ENCODE measurements at places on chromosomes 4 and X. TPM values are rescaled to one million over a fixed set of nuclear protein-coding genes. Genes with fewer than 3 reads are reported as not detected.

The HMGN5 gene
- total RNA-seq: 5.0 TPM

The RHOXF1 gene
- total RNA-seq: 2.6 TPM

GRCh38 chrX:118499295-118499694 is 3.7 kb downstream of the DOCK11 start:
- H3K36me3 ChIP-seq: no peaks in the 10 kb centered on the region
- H3K4me1 ChIP-seq: no peaks in the 10 kb centered on the region
- no peak overlapping the region for H3K27ac ChIP-seq
- no peak overlapping the region for H3K4me3 ChIP-seq

DNA sequence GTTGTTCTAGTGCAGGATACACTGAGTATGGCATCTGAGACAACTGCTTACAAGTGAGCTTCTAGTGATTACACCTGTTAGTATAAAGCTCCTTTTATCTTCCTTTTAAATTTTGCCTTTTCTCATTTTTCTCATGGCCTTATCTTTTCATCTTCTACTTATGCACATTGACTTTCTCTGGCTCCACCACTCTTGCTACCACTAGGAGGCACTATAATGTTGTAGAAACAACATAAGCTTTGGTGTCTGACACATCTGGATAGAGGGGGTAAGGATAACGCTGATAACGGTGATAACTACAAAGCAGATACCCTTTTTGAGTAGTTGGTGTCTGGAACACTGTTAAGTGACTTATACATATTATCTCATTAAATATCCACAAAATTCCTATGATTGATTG is 187.4 kb upstream of the TEX13C start:
- H3K4me3 ChIP-seq: no peak overlapping the region
- H3K36me3 ChIP-seq: no peaks in the 10 kb centered on the region
- no peak for DNase-seq
- H3K27me3 ChIP-seq: no peaks in the 10 kb centered on the region
- no peaks in the 10 kb centered on the region for H3K4me1 ChIP-seq
- H3K27ac ChIP-seq: no peak overlapping the region

DNA sequence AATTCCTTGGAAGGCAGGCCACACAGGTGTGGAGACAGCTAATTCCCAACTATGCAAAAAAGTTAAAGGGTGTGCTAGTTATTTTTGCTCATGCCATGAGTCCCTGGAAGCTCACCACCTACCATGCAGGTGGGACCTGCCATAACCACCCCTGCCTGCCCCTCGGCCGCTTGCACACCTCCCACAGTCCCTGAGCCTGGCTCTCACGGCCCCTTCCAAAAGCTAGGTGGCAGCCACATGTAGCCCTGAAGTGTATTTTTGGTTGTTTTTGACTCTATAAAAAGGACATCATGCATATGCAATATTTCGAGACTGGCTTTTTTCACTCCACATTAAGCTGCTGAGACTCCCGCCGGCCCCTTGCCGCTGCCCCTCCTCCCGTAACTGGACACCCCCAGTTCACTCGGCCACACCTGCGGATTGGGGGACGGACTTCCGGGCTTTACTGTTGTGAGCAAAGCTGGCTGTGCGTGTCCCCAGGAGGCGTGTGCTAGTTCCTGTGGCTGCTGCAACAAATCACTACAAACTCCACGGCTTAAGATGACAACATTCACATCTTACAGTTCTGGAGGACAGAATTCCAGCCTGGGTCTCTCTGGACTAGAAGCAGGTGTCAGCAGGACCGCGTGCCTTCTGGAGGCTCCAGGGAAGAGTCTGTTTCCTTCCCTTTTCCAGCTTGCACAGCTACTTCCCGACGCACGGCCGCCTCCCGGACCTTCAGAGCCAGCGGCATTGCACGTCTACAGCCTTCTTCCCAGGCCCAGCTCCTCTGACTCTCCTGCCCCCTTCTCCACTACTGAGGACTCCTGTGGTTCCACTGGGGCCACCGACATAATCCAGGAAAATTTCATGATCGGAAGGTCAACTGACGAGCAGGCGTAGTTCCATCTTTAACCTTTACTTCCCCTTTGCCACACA is 24.8 kb downstream of the ZFYVE28 start:
- peaks cover 6% of the 10 kb centered on the region for H3K4me1 ChIP-seq
- H3K27ac ChIP-seq: no peak overlapping the region
- H3K27me3 ChIP-seq: no peaks in the 10 kb centered on the region
- DNase-seq: no peak
- no peak overlapping the region for H3K4me3 ChIP-seq

GRCh38 chr4:124019749-124020549 is 623.4 kb downstream of the SPRY1 start:
- no peak overlapping the region for H3K4me3 ChIP-seq
- H3K36me3 ChIP-seq: no peaks in the 10 kb centered on the region
- peaks cover 1% of the 10 kb centered on the region for H3K4me1 ChIP-seq
- no peak overlapping the region for H3K27ac ChIP-seq
- H3K27me3 ChIP-seq: no peaks in the 10 kb centered on the region
- no peak for DNase-seq

Data from ovary (tissue), 10 donors.